CD4-positive, alpha-beta T cell treated with Interleukin-2 at 100 ng/mL for 4 hours (primary cell): ENCODE measurements at places on chromosomes 11 and 22.
A peak's percentile ranks its signal among the peaks of the same experiment; 100 is the strongest.

- DNase-seq: no peak
Observed at GRCh38 chr11:117251506-117251905, 19.0 kb downstream of the RNF214 start.

GRCh38 chr11:81278991-81279390 is 1454.7 kb downstream of the FAM181B start:
- DNase-seq: no peak

DNA sequence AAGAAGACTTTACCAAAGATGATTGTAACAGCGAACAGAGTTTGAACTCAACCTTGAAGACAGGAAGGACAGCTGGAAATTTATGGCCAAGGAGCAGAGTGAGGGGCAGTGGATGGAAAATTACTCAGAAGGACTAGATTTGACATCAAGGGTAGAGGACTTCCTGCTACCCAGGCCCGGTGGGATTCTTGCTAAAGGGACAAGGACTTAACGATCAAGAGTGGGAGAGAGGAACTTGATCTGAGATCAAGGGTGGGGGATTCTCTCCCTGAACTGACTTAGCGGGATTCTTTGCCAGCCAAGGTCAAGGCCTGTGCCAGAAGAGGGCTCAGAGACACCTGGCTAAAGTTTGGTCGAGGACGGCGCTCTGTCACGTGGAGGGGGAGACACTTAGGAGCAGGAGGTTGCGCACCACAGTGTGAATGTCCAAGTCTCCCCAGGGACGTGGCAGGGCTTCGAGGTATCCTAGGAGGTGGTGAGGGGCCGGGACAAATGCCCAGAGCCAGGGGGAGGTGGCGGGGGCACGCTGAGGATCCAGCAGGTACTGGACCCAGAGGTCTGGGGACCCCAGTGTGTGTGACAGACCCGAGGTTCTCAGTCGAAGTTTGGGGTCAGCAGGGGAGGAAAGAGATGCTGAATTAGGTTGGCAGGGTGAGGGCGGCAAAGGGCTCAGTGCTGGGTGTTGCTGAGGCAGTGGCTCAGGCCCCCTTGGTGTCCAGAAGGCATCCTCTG is 46.1 kb upstream of the SHISAL1 start:
- DNase-seq: no peak

- DNase-seq: no peak
Observed at GRCh38 chr11:127919206-127920000, 668.0 kb downstream of the ETS1 start.

- peak; percentile 54 for DNase-seq
Observed at GRCh38 chr22:32204856-32205722, at the start of gene RFPL2. RFPL2 (minus strand) TSS chr22:32205073; CDS start chr22:32202451, 2,622 bp downstream.

- DNase-seq: no peak
Observed at GRCh38 chr22:38618682-38619081, 37.5 kb downstream of the FAM227A start.

- no peak for DNase-seq
Observed at GRCh38 chr11:19805827-19806226, 93.2 kb downstream of the NAV2 start.

DNA sequence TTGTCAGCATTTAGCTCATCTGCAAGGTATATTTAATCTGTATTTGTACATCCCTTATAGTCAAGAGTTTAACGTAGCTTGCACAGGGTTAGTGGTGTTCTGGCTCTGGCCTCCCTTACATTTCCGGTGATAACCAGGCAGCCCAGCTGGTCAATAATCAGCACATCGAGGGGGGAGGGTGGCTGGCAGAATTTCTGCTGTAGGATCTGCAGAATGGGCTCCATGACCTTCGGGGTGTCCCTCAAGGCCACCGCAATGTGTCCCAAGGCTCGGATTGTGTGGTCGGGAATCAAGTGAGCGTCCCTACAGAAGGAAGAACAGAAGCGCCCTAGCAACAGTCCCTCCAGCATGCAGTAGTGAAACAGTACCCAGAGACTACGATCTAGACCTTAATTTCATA is 25.1 kb downstream of the SERPIND1 start:
- no peak for DNase-seq

DNA sequence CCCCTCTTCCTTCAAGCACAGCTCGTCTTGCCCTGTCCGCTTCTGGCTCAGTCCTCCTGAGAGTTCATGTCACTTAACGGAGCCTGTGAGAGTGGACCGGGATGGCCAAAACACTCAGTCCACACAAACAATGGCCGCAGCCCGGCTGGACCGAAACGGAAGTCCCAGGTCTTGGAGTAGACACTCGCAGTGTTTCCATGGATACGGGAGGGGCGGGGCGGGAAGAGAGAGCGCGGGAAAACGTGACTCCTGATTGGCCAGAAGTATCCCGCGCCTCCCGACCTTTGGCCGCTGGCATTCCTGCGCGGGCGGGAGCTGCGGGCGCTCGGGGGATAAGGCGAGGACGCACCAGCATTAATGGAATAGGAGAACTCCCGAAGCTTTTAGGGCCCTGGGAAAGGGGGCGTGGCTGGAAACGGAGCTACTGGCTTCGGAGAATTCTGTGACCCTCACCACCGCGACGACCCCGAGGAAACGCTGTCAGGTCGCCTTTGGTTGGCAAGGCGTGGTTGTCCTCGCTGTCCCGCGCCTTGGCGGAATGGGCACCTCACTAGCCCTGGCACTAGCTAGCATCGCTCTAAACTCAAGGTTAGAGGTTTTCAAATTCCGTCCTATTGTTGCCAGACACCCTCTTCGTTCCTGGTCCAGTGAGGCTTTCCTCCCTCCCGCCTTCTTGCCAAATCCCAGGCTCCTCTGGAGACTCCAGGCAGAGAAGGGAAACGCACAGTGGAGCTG is at the start of the genes NLRP14 and ZNF214:
Gene NLRP14, plus strand, starts transcription at position 297 of the 735 bp plus-strand sequence. CDS start 18,108 bp downstream, outside the sequence.
Gene ZNF214, minus strand, starts transcription at position 164 of the 735 bp plus-strand sequence. CDS start 17,511 bp downstream, outside the sequence.
- no peak for DNase-seq

DNA sequence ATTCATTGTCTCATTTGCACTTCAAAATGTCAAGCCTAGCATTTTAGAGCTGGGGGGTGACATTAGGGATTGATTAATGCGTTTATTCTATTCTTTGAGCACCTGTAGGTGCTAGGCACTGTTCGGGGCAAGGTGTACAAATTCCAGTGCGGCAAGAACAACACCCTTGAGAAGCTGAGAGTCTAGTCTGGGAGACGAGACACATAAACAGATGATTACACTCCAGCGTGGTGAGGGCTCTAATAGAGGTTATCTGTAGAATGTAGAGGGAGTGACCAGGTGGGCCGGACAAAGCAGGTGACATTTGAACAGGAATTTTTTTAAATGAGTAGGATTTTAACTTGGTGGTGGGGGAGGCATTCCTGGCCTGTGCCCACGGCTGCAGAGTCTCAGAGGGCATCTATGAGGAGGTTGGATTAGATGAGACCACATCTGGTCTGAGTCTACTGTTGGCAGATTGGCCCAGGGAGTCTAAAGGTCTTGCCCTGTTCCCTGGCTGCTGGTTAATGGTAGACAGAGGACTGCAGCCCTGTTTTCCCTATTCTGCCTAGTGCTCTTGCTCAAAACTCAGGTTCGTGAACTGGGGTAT is 970 bp downstream of the CAT start:
- no peak for DNase-seq

DNA sequence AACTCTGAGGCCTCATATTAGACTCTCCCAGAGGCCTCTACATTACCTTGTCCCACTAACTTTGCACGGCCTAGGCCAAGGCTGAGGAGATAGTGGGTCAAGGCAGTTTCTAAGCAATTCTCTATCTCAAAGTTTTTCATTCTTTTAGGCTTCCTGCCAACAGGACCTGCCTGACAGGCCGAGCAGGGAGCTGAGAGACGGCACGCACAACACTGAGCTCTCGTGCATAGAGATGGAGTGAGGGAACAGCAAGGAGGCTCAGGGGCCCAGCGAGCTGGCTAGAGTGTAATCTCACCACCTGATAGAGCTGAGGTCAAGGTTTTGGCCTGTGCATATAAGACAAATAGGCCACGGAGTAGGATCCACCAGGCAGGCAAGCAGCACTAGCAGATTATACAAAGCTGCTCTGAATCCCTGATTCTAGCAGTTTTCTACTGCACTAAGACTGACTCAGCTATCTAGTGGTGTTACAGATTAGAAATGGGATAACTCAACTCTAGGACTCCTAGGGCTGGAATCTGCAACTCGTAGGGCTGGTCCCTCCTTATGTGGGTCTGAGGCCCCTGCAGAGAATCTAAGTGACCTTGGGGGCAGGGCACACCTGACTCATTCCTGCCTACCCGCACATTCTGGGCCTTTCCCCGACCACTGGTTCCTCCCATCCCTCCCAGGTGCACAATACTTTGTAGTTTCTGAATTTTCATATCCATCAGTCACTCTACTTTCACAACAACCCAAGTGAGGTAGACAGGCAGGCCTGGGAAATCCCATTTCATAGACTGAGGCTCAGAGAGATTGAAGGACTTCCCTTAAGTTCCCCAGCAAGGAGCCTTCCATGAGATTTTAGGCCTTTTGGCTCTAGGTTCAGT is 1.7 kb downstream of the CYB5R2 start:
- no peak for DNase-seq

DNA sequence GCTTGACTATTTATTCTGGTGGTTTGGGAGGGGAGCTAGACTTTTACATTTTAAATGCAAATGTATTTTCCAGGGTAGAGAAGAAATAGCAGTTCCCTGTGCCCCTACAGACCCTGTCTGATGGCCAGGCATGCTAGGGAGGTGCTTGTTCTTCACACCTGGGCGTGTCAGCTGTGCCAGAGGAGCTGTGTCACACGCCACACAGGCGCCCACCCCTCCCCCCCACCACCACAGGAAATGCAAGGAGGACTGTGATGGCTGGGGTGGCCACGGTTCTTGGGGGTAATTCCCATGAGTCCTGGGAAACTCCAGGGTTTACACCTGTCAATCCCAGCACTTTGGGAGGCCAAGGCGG is 82.2 kb downstream of the FLI1 start:
- peak; percentile 43 for DNase-seq

DNA sequence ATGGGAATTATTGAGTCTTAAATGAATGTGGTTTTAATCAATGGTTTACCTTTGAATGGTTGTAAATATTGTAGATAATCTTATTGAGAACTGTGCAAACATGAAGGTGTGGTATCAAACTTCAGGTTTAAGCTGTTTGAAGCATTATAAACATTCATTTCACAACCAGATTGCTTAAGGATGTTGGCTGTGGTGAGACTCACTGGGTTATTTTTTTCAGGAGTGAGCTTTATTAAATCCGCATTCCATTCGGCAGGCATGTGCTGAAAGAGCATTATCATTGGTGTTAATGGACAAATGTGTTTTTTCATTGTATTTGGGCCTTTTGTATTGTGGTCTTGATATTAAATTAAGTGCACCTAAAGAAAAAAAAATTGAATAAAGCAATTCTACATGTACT is 9.7 kb downstream of the MMP3 start:
- no peak for DNase-seq

DNA sequence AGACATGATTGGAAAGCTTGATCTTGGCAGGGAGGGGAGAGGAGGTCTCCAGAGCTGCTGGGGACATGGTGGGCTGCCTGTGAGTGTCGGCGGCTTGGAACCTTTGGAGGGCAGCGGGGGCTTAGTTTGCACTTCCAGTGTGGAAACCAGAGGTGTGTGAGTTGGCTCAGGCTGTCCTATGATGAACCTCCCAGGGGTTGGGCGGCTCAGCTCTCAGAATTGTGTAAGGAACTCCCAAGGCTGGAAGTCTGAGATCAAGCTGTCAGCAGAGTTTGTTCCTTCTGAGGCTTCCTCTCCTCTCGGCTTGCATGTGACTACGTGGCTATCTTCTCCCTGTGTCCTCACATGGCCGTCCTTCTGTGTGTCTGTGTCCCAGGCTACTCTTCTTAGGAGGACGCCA is 87.9 kb upstream of the B3GAT1 start:
- DNase-seq: no peak

DNA sequence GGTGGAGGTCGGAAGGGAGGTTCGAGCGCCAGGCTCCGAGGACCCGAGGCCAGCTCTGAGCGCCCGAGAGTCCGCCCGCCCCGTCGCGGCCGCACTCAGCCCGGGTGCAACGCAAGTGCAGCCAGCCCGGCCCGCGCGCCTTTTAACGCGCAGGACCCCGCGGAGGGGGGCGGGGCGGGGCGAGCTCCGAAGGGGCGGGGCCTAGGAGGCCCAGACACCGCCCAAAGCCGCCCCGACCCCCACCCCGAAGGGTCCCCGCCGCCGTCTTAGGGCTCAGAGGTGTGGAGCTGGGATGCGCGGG is at the start of gene PHOX2A:
Gene PHOX2A, minus strand, starts transcription at position 117 of the 301 bp plus-strand sequence. CDS start 172 bp downstream, outside the sequence.
- DNase-seq: no peak

DNA sequence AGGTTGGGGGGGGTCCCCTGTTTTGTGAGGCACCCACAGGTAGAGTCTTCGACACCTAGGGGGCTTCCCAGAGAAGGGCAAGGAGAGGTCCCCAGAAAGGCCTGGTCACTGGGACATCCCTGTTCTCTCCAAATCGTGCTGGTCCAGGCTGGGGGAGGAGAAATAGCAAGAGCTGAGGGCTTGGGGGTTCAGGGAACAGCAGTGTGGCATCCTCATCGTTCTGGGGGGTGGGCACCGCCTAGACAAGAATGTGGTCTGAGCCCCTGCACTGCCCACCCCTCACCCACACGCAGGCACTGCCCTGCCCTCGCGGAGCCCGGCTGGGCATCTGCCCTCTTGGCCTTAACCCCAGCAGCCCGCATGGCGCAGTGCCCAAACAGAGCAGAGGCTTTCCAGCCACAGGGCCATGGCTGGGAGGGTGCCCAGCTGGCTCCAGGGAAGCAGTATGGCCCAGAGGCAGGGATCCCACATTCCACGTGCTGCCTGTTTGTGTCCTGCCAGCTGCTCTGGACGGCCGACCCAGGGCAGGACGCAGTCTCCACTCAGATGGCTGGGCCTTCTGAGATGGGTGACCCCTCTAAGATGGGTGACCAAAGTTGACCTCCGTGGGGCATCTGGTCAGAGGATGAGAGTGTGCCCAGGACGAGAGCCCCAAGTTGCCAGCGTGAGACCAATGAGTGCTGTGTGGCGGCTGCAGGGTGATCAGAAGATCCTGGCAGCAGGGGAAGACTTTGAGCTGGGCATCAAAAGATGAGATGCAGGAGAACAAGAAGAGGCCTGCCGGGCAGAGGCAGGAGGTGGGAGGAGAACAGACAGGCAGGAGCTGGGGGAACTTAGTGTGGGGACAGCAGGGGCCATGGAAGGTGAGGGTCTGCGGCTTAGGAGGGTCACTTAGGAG is 14.4 kb downstream of the SCARF2 start:
- DNase-seq: no peak

- DNase-seq: no peak
Observed at GRCh38 chr11:78855116-78855515, 280.5 kb upstream of the NARS2 start.

- no peak for DNase-seq
Observed at GRCh38 chr11:34988294-34989255, 72.2 kb downstream of the PDHX start.

- no peak for DNase-seq
Observed at GRCh38 chr22:37549704-37550059, 10.6 kb upstream of the CDC42EP1 start.

DNA sequence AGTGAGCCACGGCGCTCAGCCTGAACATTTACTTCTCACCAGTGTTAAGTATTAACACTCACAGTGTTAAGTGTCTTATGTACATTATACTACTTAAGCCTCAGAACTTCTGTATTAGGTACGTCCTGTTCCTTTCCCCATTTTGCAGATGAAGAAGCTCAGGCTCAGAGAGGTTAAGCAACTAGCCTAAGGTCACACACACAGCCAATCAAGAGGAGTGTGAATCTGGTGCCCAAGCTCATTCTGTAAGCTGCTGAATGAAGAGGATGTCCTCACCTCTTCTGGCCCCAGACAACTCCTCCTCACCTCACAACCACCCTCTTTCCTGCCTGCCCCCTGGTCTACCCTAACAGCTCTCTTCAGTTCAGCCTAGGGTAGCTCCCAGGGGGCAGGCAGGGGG is 29.9 kb downstream of the CREB3L1 start:
- DNase-seq: no peak

- DNase-seq: no peak
Observed at GRCh38 chr11:79438631-79439409, 2.0 kb downstream of the TENM4 start.

GRCh38 chr11:67048515-67049130 is 8.0 kb upstream of the RHOD start:
- DNase-seq: no peak

GRCh38 chr11:114171257-114172054 is 111.9 kb downstream of the ZBTB16 start:
- no peak for DNase-seq
